ENCODE measurements at places on chromosomes 12 and 14.

DNA sequence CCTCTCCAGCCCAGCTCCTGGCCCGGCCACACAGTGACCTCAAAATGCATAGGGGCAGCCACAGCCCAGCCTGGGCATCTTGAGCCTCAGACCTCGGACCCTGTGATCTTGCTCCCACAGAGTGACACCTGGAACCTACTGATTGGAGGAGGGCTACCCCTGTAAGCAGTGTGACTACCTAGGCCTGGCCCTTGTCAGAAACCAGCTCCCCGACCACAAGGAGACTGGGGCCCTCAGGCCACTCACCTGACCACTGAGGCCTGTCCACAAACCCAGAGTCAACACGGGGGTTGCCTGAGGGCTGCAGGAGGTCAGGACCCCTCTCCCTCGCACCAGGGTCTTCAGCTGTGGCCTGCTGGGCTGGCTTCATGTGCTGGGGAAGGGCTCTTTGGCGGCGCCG is 9.0 kb downstream of the ANHX start:
- DNase-seq: no peak

DNA sequence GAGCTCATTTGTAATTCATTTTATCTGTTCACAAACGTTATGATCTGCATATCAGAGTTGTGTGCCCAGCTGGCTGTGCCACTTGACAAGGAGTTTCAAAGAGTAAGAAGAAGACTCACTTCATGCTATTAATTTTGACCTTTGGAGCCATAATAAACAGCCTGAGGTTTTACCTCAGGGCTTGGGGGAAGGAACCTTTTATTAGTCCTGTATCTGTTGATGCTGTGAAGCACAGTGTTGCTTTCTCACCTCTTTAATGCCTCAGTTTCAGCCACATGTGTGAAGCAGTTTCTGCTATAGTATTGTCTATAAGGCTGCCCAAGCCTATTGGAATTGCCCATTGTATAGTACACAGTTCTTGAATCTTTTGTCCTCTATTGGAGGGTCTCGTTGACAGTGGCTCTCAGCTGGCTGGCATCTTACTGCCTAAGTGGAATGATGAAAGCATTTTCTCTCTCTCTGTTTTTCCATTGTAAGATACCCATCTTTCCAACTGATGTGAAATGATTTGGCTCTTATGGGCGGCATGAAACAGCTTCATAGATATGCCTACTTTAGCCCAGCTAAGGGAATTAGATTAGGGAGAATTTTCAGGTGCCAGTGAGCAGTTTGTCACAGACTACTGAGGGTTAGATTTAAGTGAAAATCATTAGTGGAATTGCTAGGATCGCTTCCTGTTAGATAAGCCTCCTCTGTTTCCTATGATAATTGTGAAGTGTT is 34.7 kb downstream of the GPATCH2L start:
- DNase-seq: no peak

GRCh38 chr12:96185914-96186313 is 8.3 kb upstream of the ELK3 start:
- DNase-seq: no peak

DNA sequence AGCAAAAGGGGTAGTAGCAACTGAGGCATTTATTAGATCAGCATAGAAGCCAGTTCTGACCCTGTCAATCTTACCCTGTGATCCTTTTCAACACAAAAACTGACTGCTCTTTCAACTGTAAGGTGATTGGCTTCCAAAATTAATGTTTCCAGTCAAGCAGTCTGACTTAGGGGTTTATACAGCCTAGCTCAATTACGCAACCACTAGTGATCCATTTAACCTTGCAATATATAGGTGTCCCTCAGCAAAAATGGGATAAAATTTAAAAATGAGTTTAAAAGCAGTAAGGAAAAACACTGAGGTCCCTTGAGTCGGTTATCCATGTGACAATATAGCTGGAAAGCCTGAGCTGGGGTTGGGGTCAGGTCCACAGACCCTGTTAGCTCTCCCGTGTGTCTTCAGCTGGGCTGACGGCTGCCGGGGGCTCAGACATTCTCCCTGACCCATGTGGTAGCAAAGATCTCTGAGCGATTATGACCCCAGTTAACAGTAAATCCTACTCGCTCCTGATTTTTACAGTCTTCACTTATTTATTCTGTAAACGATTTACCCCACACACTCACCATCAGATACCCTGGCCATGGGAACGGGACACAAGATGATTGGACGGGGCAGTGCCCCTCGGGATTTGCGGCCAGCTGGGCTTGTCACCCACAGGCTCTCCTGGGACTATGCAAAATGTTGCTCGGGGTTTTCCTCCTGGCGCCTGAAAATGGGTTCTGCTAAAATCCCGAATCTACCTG is 16.6 kb downstream of the ADGRD1 start:
- DNase-seq: no peak

- DNase-seq: no peak
Measured at GRCh38 chr14:70011098-70011497, 131.9 kb downstream of the SMOC1 start.

GRCh38 chr12:53007343-53007742 is 1.1 kb downstream of the EIF4B start:
- DNase-seq: no peak

- DNase-seq: no peak
Measured at GRCh38 chr12:63206909-63207308, 55.9 kb upstream of the AVPR1A start.

DNA sequence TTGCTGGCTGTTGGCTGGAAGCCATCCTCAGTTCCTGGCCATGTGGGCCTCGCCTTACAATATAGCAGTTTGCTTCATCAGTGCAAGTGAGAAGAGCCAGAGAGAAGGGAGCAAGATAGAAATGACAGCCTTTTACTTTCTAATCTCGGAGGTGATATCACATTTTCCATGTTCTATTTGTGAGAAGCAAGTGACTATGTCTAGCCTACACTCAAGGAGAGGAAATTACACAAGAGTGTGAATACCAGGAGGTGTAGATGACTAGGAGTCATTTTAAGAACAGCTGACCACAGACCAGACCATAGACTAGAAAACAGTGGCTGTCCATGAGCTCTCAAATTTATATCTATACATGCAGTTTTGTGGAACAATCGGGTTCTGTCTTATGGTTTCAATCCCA is 163.0 kb upstream of the NRXN3 start:
- DNase-seq: no peak

- DNase-seq: no peak
Measured at GRCh38 chr12:47894652-47895051, 10.1 kb downstream of the VDR start.

- no peak for DNase-seq
Measured at GRCh38 chr14:55160989-55161388, 30.4 kb downstream of the DLGAP5 start.

GRCh38 chr14:93322929-93323599 is 9.8 kb downstream of the BTBD7 start:
- DNase-seq: no peak

- DNase-seq: no peak
Measured at GRCh38 chr12:88291498-88292131, 149.5 kb downstream of the TMTC3 start.

DNA sequence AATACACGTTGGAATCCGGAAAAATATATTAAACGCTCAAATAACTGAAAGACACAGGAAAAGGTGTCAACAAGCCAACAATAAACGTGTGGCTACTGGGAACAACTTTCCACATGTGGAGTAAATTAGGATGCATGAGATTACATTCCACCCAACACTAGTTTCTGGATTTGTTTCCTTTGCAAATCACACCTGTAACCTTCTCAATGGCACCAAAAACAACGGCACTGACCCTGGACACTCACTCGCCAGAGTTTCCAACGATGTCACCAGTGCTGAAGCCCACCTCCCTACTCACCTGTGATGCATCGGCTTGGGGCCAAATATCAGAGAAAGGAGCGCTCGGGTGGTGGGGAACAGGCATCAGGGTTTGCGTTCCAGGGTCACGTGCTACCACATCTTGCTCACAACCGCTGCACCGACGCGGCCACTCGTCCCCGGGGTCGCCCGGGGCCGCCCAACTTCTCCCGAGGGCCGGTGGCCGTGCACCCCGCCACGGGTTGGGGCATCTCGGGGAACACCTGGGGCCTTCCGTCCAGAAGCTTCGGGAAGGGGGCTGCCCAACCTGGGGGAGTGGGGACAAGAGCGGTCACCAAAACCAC is 629 bp downstream of the PRDM4 start:
- DNase-seq: peak; percentile 39

DNA sequence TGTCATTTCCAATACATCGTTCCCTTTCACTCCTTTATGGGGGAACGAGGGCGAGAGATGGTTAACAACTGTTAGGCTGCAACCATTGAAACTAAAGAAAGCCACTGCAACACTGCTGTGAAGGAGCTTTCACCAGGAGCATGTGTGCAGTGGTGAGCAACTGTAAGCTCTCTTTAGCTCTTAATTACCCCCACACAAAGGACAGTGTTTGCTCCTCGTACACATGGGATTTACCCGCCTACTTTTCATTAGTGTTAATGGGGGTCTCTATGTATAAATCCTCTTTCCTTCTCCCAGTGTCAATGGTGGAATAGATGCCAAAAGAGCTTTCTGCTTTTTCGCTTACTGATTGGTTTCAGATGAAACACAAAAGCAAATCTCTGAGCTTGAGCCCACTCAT is 343.1 kb downstream of the FLRT2 start:
- DNase-seq: no peak

DNA sequence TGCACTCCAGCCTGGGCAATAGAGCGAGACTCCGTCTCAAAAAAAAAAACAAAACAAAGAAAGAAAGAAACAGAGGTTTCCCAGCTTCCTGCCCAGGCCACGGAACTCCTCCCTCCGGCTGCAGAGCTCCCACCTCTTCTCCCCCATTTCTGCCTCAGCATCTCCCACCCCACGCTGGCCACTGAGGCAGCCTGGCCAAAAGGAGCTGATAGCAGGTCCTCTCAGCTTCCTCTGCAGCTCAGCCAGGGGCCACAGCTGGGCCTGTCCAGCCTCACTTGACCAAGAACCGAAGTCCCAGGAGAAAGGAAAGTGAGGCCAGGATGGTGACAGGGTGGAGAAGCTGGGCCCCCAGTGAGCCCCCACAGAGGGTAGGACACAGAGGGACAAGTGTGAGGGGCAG is 33.4 kb upstream of the CD9 start:
- no peak for DNase-seq

GRCh38 chr12:99619389-99620158 is 28.0 kb upstream of the GARIN6 start:
- DNase-seq: no peak

DNA sequence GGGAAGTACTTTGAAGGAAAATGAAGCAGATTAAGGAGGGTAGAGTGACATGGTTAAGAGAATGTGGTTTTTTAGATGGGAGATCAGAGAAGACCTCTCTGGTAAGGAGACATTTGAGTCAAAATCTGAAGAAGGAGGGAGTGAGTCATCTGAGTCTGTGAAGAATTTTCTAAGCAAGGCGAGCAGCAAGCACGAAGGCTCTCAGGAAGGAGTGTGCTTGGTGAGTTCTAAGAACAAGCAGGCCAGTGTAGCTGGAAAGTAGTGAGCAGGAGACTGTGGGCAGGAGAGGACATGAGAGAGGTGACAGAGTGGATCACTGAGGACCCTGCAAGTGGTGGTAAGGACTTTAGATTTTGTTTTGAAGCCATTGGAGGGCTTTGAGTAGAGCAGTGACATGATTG is 76.3 kb upstream of the FUT8 start:
- DNase-seq: peak; percentile 67
